ENCODE measurements at places on chromosomes 1 and 21.
A peak's percentile ranks its signal among the peaks of the same experiment; 100 is the strongest.

DNA sequence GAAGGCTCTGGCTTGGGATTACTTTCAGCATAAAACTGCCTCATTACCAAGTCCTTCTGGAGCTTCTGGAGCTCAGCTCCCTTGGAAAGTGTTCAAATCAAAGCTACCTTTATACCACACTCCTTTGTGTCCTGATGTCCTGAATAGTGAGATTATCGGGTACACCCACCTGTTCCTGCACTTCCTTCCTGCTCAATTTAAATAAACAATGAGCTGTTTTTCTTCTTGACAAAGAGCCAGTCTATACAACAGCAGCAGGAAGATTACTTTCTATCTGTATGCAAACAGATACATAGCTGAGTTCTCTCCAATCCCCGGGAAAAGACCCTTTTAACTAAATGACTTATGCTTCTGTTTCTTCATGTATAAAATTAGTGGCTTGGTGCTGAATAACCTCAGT, 258.0 kb upstream of the FMN2 start:
- H3K27ac ChIP-seq, result no peak overlapping the region
- no peaks in the 10 kb centered on the region for H3K27me3 ChIP-seq
- peaks cover 3% of the 10 kb centered on the region for H3K4me1 ChIP-seq
- no peaks in the 10 kb centered on the region for H3K36me3 ChIP-seq
- H3K4me3 ChIP-seq, result no peak overlapping the region
- DNase-seq, result no peak

DNA sequence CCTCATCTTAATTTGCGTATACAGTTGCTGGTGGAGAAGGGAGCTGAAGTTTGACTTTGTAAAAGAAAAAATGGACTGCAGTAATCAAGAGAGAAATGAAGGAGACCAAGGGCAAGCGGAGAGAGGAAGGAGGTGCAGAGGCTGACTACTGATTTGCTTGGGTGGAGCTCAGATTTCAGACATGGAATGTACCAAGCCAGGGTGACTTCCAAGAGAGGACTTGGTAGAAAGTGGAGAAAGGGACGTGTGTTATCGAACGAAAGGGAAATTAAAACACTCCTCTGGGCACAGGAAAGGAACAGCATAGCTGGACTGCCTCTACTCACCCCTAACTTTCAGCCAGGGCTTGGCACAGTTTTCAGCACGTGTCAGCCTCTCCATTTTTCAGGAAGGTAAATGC, 15.1 kb upstream of the HEATR1 start:
- H3K27ac ChIP-seq, result no peak overlapping the region
- no peaks in the 10 kb centered on the region for H3K36me3 ChIP-seq
- H3K4me1 ChIP-seq, result no peaks in the 10 kb centered on the region
- no peak for DNase-seq
- no peaks in the 10 kb centered on the region for H3K27me3 ChIP-seq

DNA sequence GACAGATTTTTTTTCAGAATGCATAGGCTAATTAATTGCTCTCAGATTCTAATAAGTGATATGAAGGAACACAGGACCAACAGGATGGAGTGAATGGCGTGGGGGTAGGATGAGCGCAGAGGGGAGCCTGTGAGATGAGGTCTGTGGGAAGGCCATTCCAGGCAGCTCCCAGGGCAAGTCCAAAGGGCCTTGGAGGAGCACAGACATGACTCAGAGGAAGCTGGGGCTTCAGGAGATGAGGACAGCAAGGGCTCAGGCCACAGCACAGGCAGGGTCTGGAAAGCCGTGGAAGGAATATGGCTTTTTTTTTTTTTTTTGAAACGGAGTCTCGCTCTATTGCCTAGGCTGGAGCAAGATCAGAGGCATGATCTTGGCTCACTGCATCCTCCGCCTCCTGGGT, 35.1 kb downstream of the FMN2 start:
- H3K4me3 ChIP-seq, result no peak overlapping the region
- H3K27ac ChIP-seq, result no peak overlapping the region
- H3K36me3 ChIP-seq, result no peaks in the 10 kb centered on the region
- no peak for DNase-seq

- H3K4me1 ChIP-seq, result peaks cover 6% of the 10 kb centered on the region
- H3K36me3 ChIP-seq, result no peaks in the 10 kb centered on the region
- H3K27ac ChIP-seq, result no peak overlapping the region
- no peak for DNase-seq
- no peaks in the 10 kb centered on the region for H3K27me3 ChIP-seq
These were observed 11.0 kb upstream of the RHBG start for GRCh38 chr1:156357977-156358376.

- peaks cover 4% of the 10 kb centered on the region for H3K36me3 ChIP-seq
- H3K4me1 ChIP-seq, result peaks cover 33% of the 10 kb centered on the region
- peak within 1 kb of the TSS; percentile 99 for H3K27ac ChIP-seq
- DNase-seq, result peak; percentile 72
- peak within 1 kb of the TSS; percentile 93 for H3K4me3 ChIP-seq
These were observed at the start of gene RHOC for GRCh38 chr1:112706505-112707220. Gene RHOC (minus strand): TSS chr1:112707127. CDS start chr1:112703799, 3,328 bp downstream.

- no peaks in the 10 kb centered on the region for H3K36me3 ChIP-seq
- DNase-seq, result no peak
- no peaks in the 10 kb centered on the region for H3K27me3 ChIP-seq
- no peaks in the 10 kb centered on the region for H3K4me1 ChIP-seq
- no peak overlapping the region for H3K4me3 ChIP-seq
These were observed 59.3 kb upstream of the NTPCR start for GRCh38 chr1:232891071-232891470.

DNA sequence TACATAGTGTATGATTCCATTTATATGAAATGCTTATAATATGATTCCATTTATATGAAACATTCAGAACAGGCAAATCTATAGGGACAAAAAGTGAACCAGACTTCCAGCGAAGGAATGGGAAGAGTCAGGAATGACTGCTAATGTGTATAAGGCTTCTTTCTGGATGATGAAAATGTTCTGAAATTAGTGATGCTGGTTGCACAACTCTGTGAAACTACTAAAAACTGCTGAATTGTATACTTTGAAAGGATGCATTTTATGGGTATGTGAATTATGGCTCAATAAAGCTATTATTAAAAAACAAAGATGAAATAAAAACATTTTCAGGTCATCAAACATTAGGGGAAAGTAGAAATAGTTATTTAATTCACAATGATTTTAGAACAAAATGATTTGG, 14.1 kb upstream of the IL24 start:
- no peak overlapping the region for H3K4me3 ChIP-seq
- H3K36me3 ChIP-seq, result no peaks in the 10 kb centered on the region
- no peaks in the 10 kb centered on the region for H3K4me1 ChIP-seq

DNA sequence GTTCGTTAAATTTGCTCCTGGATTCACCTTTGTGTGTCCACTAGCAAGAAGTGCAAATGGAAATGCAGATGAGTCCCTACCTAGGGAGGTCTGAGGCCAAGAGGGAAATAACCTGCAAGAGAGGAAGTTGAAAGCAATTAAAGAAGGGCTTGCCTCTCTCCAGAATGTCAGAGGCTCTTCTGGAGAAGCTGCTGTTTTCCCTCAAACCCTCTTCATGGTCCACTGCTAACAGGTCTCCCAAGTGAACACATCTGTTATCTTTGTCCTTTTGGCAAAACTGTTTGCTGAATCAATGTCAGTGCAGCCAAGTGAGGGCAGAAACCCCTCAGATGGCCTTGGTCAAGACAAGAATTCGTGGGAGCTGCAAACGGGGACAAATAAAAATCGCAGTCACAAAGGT, 177.3 kb upstream of the PLXNA2 start:
- no peak overlapping the region for H3K4me3 ChIP-seq
- no peaks in the 10 kb centered on the region for H3K27me3 ChIP-seq
- DNase-seq, result no peak
- no peaks in the 10 kb centered on the region for H3K4me1 ChIP-seq
- H3K36me3 ChIP-seq, result no peaks in the 10 kb centered on the region

- peak overlapping the region; percentile 75 for H3K27ac ChIP-seq
- no peak overlapping the region for H3K4me3 ChIP-seq
- H3K4me1 ChIP-seq, result peaks cover 8% of the 10 kb centered on the region
- no peaks in the 10 kb centered on the region for H3K27me3 ChIP-seq
- H3K36me3 ChIP-seq, result peaks cover 30% of the 10 kb centered on the region
These were observed 21.6 kb downstream of the URB1 start for GRCh38 chr21:32370998-32371766.

GRCh38 chr1:65253800-65254319, 55.5 kb upstream of the DNAJC6 start:
- H3K36me3 ChIP-seq, result no peaks in the 10 kb centered on the region
- peak overlapping the region; percentile 28 for H3K4me3 ChIP-seq
- no peak for DNase-seq
- peaks cover 13% of the 10 kb centered on the region for H3K4me1 ChIP-seq
- no peaks in the 10 kb centered on the region for H3K27me3 ChIP-seq

- no peaks in the 10 kb centered on the region for H3K36me3 ChIP-seq
- H3K4me3 ChIP-seq, result no peak overlapping the region
- H3K27me3 ChIP-seq, result no peaks in the 10 kb centered on the region
- no peaks in the 10 kb centered on the region for H3K4me1 ChIP-seq
- no peak for DNase-seq
These were observed 32.7 kb upstream of the ETV3 start for GRCh38 chr1:157170677-157171515.

DNA sequence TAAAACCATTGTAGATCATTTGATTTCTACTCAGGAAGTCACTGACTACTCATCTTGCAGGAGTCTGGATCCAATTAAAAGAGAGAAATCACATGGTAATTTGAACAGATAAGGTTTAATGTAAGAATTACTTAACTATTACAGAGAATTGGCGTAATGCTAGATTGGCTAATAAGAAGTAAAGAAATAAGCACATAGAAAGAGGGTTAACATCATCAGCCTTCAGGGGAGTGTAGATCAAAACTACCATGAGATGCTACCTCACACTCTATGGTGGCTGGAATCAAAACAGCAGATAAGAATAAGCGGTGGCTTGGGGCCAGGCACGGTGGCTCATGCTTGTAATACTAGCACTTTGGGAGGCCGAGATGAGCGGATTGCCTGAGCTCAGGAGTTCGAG, 11.7 kb downstream of the ST3GAL3 start:
- H3K27ac ChIP-seq, result no peak overlapping the region
- no peak for DNase-seq
- no peak overlapping the region for H3K4me3 ChIP-seq
- no peaks in the 10 kb centered on the region for H3K4me1 ChIP-seq

DNA sequence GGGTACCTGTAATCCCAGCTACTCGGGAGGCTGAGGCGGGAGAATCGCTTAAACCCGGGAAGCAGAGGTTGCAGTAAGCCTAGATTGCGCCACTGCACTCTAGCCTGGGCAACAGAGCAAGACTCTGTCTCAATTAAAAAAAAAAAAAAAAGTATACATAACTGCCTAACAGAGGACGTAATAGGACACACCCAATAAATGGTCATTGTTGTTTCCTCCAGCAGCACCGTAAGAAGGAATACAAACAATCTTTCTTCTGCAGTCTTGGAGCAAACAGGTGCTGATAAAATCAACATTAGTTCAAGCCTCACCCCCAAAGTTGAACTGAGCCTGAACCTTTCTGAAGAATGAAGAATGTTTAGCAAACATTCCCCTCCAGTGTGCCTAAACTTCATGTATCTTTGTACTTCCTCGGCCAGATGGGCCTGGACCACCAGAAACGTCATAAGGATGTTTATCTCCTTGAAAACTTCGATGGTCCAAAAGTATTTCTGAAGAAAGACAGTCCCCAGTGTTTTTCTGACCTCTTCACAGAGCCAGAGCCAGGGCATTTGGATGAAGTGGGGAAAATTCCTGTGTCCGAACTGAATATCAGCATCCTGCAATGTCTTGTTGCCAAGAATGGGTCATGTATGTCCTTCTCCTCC, 136.8 kb upstream of the F3 start:
- no peaks in the 10 kb centered on the region for H3K4me1 ChIP-seq
- H3K27me3 ChIP-seq, result no peaks in the 10 kb centered on the region
- H3K4me3 ChIP-seq, result no peak overlapping the region
- H3K36me3 ChIP-seq, result no peaks in the 10 kb centered on the region

- no peak overlapping the region for H3K4me3 ChIP-seq
- no peak overlapping the region for H3K27ac ChIP-seq
- no peak for DNase-seq
- H3K36me3 ChIP-seq, result no peaks in the 10 kb centered on the region
- no peaks in the 10 kb centered on the region for H3K27me3 ChIP-seq
- H3K4me1 ChIP-seq, result no peaks in the 10 kb centered on the region
These were observed 36.3 kb upstream of the RCC2 start for GRCh38 chr1:17475752-17476151.

- H3K4me1 ChIP-seq, result no peaks in the 10 kb centered on the region
- no peak overlapping the region for H3K4me3 ChIP-seq
- no peaks in the 10 kb centered on the region for H3K27me3 ChIP-seq
These were observed 113.5 kb downstream of the PRDM2 start for GRCh38 chr1:13813398-13814012.

DNA sequence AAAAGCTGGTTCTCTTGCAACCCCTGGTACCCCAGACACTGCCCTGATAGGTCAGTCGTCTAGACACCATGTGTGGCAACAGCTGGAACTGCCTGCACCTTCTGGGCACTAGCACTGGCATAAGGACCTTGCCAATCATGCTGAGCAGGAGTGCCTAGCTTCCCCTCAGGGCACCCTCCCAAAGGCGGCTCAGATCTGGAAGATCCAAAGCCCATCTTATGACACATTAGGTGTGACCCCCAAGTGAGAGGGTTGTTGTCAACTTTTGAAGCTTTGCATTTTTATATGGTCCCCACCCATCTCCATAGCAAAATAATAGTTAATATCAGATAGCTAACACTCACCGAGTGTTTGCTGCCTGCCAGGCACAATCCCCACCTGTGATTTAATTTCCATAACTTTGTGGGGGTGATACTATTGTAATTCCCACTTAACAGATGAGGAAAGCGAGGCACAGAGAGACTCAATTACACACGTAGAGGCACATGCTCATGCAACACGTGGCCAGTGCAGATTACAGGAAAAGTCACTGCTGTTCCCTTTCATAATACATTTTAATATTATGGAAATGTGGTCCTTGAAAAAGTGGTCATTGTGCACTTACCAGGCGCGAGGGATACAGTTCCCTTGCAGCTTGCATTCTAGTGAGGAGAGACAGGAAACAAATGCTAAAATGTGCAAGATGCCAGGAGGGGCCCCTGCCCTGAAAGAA, 25.8 kb downstream of the EXOC8 start:
- no peak for DNase-seq
- no peak overlapping the region for H3K27ac ChIP-seq
- no peak overlapping the region for H3K4me3 ChIP-seq
- no peaks in the 10 kb centered on the region for H3K36me3 ChIP-seq
- H3K27me3 ChIP-seq, result no peaks in the 10 kb centered on the region

- no peaks in the 10 kb centered on the region for H3K36me3 ChIP-seq
- no peak overlapping the region for H3K27ac ChIP-seq
- no peak for DNase-seq
- H3K27me3 ChIP-seq, result no peaks in the 10 kb centered on the region
- H3K4me1 ChIP-seq, result no peaks in the 10 kb centered on the region
These were observed 7.6 kb upstream of the LBR start for GRCh38 chr1:225435487-225435886.

DNA sequence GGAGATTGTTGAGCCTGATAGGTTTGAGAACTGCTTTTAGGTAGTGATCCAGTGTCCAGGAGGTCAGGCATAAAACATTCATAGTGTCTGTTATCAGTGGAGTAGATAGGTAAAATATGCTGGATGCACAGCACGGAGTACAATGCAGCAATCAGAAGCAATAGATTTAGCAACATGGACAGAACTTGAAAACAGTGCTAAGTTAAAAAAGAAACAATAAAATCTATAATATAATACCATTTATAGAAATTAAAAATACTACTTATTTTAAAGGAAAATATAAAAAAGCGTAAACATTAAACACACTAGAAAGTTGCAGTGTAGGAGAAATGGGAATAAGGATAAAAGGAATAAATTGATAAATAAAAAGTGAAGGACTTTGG, 3.4 kb upstream of the TAF13 start:
- no peaks in the 10 kb centered on the region for H3K27me3 ChIP-seq
- no peak for DNase-seq
- peak overlapping the region; percentile 80 for H3K27ac ChIP-seq
- no peaks in the 10 kb centered on the region for H3K36me3 ChIP-seq
- H3K4me1 ChIP-seq, result peaks cover 11% of the 10 kb centered on the region
- H3K4me3 ChIP-seq, result no peak overlapping the region

Measured in upper lobe of left lung (tissue), 6 donors.